Muscle of back (tissue), 13 donors: ENCODE measurements at places on chromosomes 3 and 15.

DNA sequence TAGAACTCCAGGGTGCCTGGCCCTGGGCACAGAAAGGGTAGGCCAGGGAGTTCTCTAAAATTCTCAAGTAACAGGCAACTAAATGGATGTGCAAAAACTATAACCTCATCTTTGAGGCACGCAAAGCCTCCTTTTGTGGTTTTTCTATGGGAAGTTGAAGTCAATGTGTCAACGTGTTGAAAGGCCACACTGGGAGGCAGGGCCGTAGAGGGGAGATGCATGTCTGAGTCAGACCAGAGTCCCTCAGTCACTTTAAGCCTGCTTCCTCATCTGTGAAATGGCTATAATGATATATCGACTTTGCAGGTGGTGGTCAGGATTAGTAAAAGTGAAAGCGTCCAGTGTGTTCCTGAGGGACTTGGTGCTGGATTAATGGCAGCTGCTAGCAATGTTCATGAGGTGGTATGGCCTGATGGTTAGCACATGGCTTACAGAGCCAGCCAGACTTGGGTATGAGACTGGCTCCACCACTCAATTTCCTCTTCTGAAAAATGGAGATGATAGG is 17.0 kb downstream of the TGM5 start:
- DNase-seq = peak; percentile 69

DNA sequence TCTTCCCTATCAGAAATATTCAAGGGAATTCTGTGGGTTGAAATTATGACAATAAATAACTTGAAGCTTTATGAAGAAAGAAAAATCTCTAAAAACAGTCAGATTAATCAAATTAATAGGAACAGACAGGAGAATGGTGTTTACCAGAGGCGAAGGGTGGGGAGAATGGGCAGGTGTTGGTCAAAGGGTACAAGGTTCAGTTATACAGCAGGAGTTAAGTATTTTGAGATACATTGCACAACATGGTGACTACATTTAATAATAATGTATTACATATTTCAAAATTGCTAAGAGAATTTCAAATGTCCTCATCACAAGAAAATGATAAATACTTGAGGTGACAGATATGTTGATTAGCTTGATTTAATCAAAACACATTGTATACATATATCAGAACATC is 18.6 kb downstream of the SPCS1 start:
- no peak for DNase-seq

GRCh38 chr3:127137757-127138536 is 55.0 kb upstream of the PRR23E start:
- no peak for DNase-seq

DNA sequence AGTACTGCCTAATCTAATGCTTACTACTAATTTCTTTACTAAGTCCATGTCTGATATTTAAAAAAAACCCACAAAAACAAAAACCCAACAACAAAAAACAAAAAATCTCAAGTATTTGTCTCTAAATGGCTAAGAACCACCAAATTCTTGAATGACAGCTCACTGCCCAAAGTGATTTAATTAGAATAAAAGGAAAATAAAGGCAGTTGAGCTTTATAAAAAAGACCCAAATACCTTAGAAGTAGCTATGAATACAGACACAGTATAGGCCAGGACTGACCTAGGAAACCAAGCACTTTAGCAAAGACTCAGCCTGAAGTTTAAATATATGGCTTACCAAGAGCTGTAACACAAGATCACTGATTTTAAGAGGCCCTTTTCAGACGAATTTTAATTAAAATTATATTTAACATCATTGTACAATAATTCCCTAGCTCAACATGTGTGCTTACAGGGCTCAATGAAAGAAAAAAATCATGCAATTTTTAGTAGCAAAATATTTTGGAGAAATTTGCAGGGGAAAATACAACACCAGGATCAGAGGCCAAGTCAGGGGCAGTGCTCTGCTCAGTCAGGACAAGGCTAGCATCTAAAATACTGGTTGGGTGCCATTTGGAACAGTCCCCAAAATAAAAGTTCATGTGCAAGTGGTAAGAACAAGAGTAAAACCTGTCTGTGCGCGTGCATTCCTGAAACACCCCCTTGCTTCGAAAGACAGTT is 24.8 kb downstream of the UQCC5 start:
- DNase-seq = no peak

- DNase-seq = no peak
Measured at GRCh38 chr3:16369885-16370284, 104.9 kb downstream of the OXNAD1 start.

DNA sequence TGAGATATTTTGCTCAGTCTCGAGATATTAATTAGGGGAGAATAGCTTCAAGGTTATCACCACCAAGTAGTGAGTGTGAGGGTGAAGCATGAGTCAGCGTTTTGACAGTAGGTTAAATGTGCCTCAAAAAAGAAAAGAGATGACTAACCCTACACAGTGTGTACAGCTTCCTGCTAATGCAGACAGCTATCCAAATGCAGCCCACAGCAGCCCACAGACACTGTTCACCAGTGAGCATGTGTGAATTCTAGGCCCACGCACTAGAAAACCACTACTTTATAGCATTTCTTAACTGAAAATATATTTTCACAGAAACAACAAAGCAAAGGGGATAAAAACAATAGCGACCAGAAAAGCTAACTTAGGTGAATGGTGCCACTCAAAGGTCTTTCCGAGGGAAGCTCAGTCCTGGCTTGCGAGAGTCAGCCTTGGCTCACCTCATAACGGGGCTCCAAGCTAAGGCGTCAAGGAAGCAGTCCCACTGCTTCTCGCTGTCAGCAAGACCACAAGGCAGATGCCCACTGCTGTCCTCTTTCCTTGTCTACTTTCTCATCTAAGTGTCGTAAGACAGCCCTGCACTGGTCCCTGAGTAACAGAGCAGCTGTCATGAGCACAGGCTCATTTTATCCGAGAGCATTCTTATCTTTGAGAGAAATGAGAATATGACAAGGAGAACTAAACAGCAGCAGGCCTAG is 47.6 kb downstream of the TXNRD3 start:
- no peak for DNase-seq

- DNase-seq = no peak
Measured at GRCh38 chr15:41832875-41833274, 5.0 kb downstream of the JMJD7 start.

DNA sequence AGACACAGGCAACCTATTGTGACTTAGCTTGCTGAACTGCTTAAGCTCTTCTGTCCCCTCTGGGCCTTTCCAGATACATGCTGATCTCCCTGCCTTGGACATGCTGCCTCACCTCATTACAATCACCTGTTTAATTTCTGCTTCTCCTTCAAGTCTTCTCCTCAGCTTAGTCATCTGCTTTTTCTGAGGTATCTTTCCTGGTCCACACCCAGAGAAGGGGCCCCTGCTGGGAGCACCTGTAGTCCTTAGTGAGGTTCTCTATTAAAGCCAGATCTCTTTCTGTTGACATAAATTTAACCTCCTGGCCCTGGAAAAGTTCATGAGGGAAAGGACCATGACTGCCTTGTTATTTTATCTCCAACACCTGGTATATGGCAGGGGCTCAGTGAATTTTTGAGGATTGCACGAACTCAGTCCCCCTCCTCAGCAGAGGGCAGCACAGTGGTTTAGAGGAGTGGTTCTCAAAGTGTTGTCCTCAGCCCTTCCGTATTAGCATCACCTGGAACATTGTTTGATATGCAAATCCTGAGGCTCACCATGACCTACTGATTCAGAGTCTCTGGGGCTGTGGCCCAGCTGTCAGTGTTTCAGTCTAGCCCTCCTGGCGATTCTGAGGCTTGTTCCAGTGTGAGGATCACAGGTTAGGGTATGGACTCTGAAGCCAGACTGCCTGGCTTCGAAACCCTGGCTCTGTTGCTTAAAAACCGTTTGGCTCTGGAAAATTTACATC is 12.7 kb downstream of the COL6A6 start:
- no peak for DNase-seq

DNA sequence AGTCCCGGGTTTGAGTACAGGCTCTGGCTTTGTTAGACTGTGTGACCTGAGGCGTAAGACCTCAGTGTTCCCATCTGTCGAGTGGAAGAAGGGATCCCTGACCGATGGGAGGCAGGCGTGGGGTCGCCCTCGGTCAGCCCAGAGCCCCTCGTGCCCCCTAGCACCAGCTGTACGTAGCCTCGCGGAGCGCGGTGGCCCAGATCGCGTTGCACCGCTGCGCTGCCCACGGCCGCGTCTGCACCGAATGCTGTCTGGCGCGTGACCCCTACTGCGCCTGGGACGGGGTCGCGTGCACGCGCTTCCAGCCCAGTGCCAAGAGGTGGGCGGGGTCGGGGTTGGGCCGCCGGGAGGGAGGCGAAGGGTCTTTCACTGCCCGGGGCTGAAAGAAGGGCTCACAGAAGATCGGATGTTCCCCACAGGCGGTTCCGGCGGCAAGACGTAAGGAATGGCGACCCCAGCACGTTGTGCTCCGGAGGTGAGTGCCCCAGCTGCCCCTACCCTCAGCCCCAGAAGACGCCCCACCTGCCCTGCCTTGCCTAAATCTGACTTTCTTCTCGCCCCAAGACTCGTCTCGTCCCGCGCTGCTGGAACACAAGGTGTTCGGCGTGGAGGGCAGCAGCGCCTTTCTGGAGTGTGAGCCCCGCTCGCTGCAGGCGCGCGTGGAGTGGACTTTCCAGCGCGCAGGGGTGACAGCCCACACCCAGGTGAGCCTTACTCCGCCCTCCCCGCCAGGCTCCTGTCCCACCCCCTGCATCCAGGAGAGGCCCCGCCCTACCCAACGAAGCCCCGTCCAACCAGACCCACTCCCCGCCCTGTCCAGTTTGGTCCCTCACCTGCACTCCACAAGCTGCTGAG is 3.5 kb upstream of the LSMEM2 start:
- DNase-seq = peak; percentile 33

DNA sequence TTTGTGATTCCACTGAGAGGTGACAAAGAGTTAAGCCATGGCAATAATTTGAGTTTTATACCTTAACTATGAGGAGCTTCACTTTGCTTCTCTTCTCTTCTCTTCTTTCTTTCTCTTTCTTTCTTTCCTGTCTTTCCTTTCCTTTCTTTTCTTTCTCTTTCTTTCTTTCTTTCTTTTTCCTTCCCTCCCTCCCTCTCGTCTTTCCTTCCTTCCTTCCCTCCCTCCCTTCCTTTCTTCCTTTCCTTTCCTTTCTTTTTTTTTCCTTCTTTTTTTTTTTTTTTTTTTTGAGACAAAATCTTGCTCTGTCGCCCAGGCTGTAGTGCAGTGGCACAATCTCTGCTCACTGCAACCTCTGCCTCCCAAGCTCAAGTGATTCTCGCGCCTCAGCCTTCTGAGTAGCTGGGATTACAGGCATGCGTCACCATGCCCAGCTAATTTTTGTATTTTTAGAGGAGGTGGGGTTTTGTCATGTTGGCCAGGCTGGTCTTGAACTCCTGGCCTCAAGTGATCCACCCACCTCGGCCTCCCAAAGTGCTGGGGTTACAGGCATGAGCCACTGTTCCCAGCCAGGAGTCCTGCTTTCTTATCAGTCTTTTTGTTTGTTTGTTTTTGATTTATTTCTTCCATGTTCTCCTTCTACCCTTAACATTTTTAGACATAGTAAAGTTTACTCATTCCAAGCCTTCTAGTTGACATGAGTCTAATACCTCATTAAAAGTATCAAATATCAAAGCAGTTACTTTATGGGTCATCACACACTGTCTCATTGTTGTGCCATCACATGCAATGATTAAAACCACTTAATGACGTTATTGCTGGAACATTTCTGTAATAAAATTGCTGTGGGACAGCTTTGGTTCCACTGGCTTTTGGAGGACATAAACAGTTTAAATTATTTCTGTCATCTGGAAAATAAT is 29.9 kb downstream of the SLC49A4 start:
- DNase-seq = no peak

- peak; percentile 85 for DNase-seq
Measured at GRCh38 chr3:149273096-149273751, 51.6 kb upstream of the CP start.

- no peak for DNase-seq
Measured at GRCh38 chr3:168260859-168261258, 165.1 kb upstream of the GOLIM4 start.

DNA sequence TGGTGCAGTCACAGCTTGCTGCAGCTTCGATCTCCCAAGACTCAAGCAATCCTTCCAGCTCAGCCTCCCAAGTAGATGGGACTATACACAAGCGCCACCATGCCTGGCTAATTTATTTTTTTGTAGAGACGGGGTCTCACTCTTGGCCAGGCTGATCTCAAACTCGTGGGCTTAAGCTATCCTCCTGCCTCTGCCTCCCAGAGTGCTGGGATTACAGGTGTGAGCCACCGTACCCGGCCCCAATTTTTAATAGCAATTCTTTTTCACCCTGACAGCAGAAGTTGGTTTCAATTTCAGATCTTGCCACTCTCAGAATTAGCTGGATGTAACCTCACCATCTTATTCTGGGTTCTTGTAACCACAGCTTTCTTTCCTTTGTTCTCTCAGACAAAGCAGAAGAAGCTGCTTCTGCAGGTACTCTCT is 64.8 kb downstream of the TRIM71 start:
- no peak for DNase-seq

DNA sequence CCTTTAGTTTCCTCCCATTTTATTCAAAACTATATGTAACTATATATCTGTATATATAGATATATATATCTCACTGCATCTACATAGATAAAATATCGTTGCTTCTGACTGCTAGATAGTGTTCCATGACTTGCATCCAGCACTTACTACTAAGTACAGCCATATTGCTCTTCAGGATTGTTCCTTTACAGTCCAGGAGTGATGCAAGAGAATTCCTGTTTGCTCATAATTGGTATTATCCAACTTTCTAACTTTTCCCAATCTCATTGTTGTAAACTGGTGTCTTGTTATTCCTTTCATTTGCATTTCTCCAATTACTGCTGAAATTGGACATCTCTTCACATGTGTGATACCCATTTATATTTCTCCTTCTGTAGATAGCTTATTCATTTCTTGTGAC is 99.8 kb upstream of the STRIT1 start:
- no peak for DNase-seq

- DNase-seq = no peak
Measured at GRCh38 chr3:50213373-50213772, 8.3 kb downstream of the SLC38A3 start.

GRCh38 chr3:18813300-18813699 is 335.0 kb upstream of the KCNH8 start:
- no peak for DNase-seq

DNA sequence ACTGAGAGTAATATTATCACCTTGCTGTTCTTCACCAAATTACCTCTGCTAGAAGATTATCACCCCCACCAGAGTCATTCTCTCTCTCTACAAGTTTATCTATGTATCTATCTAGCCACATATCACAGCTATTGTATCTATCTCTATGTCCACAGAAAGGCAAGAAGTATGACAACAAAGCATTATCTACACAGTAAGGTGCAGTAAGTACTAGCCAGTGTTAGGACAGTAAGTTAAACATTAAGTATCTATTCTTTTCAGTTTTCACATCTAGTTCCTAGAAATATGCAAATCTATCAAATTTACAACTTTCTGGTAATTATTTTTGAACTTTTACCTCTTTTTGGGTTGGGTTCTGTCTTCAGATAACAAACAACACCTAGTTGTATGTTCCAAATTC is 26.5 kb upstream of the XXYLT1 start:
- DNase-seq = no peak

- no peak for DNase-seq
Measured at GRCh38 chr15:56339594-56339993, 25.6 kb upstream of the TEX9 start.

- DNase-seq = no peak
Measured at GRCh38 chr15:97791824-97792792, 168.4 kb upstream of the ARRDC4 start.

GRCh38 chr3:45623846-45624245 is 29.3 kb downstream of the LIMD1 start:
- DNase-seq = no peak
